ENCODE measurements at places on chromosomes 16 and 17. TPM values are rescaled to one million over a fixed set of nuclear protein-coding genes. Genes with fewer than 3 reads are reported as not detected.

DNA sequence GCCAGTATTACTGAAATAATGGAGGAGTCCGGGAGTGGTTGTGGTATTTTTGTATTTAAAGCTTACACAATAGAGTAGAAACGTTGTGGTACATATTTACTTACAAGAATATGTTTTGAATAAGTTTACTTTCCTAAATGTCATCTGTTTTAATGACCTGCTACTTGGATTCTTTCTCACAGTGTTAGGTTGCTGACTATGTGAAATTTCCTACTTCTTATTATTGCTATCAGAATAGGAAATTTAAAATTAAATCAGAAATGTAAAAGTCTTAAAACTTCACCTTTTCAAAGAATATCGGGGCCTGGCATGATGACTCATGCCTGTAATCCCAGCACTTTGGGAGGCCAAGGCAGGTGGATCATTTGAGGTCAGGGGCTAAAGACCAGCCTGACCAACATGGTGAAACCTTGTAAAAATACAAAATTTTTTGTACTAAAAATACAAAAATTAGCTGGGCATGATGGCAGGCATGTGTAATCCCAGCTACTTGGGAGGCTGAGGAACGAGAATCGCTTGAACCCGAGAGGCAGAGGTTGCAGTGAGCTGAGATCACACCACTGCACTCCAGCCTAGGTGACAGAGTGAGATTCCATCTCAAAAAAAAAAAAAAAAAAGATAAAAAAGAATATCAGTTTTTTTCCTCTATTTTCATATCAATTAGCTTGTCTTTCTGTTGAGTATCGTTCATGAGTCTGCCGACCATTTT, 77.8 kb downstream of the VMP1 start:
- H3K4me1 ChIP-seq = peaks cover 21% of the 10 kb centered on the region
- H3K27ac ChIP-seq = no peak overlapping the region
- no peak for DNase-seq
- no peaks in the 10 kb centered on the region for H3K36me3 ChIP-seq
- no peaks in the 10 kb centered on the region for H3K27me3 ChIP-seq

Gene GJD3
- not detected for total RNA-seq

- no peak overlapping the region for H3K4me3 ChIP-seq
- peaks cover 6% of the 10 kb centered on the region for H3K4me1 ChIP-seq
- peaks cover 10% of the 10 kb centered on the region for H3K36me3 ChIP-seq
- no peak overlapping the region for H3K27ac ChIP-seq
Observed at GRCh38 chr17:80002070-80002641, 33.5 kb downstream of the TBC1D16 start.

Gene KIF2B
- not detected for total RNA-seq

DNA sequence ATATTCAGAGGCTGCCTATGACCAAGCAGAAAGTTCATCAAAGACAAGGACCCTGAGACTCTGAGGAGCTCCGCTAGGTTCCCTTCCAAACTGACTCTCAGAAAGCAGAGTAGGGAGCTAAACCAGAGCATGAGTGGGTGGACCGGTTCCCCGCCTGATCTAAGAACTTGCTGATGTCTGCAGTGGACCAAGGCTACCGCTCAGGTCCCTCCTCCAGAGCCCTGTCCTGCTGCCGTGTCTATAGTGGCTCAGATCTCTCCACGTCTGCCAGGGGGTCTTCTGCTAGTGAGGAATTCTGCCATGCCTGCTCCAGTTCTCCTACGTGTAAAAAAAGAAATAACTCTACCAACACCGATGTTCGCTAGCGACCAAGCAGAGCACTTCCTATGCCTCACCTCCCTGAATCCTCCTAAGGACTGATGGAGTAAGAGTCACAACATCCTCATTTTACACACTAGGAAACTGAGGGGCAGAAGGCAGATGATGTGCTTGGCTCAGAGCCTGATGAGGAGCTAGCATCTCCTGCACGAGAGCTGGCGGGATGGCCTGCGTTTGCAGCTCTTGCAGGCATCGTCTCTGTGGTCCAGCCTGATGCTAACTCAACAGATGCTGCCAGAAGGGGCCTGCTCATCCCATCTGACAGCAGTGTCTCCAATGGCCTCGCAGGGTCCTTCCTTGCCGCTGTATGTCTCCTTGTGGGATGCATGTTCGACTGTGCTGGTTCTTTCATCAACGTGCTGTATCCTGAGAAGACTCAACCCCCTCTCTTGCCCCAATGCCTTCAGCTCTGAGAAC, 265.5 kb downstream of the C16orf95 start:
- DNase-seq = no peak
- H3K27ac ChIP-seq = no peak overlapping the region
- H3K36me3 ChIP-seq = no peaks in the 10 kb centered on the region
- H3K4me1 ChIP-seq = no peaks in the 10 kb centered on the region

Gene SLFN14
- not detected for total RNA-seq

Gene MAF
- 4.1 TPM for total RNA-seq

DNA sequence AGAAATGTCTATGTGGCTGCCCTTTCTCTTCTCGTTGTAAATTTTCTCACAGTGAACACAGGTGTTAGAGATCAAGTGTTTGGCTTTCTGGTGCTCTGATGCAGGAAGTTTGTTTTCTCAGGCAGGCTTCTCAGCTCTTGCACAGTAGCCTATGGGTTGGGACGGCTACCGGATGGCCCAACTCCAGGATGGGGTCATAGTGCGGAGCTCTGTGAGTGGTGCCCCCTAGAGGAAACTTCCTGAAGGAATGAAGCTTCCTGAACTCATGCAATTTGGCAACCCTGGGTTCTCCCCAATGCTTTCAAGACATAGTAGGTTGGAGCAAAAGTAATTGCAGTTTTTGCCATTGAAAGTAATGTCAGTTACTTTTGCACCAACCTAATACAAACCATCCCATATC, 407.5 kb upstream of the HSBP1 start:
- DNase-seq = no peak
- H3K4me3 ChIP-seq = no peak overlapping the region
- H3K27ac ChIP-seq = no peak overlapping the region
- no peaks in the 10 kb centered on the region for H3K4me1 ChIP-seq
- peaks cover 45% of the 10 kb centered on the region for H3K27me3 ChIP-seq

GRCh38 chr17:29111816-29112499, 68.2 kb downstream of the MYO18A start:
- no peak overlapping the region for H3K4me3 ChIP-seq
- no peaks in the 10 kb centered on the region for H3K27me3 ChIP-seq
- no peaks in the 10 kb centered on the region for H3K36me3 ChIP-seq
- H3K4me1 ChIP-seq = peaks cover 17% of the 10 kb centered on the region

GRCh38 chr16:47504599-47504998, 43.5 kb downstream of the PHKB start:
- H3K27ac ChIP-seq = peak overlapping the region; percentile 78
- no peaks in the 10 kb centered on the region for H3K27me3 ChIP-seq
- no peak overlapping the region for H3K4me3 ChIP-seq
- H3K36me3 ChIP-seq = peaks cover 25% of the 10 kb centered on the region

DNA sequence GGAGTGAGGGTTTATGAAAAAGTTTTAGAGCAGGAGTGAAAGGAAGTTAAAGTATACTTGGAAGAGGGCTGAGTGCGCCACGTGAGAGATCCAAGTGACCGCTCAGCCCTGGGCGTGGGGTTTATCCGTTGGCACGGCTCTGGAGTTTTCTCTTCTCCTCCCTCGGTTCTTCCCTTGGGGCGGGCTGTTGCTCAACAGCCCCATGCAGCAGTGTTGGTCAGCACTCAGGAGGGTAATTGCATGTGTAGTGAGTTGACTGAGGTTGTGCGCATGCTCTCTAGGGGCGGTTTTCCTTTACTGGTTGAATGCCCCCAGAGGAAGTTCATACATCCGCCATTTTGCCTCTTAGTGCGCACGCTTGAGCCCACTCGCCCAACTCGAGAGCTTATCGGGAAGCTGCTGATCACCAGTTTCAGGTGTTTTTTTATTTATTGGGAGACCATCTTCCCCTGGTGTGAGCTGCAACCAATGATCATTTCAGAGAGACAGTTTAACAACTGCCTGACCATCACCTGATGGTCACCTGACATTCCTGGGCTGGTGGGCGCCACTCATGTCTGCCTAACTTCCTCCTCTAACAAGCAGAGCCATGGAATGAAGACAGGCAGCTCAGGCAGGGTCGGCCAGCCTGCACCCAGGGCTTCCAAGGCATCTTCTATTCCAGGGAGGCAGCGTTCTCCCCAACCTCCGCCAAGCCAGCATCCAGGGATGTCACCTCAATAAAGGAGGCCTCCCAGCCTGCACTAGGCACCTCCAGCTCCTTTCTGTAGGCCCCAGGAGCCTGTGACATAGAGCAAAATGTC, 41.3 kb upstream of the DNAH17 start:
- H3K27me3 ChIP-seq = no peaks in the 10 kb centered on the region
- no peaks in the 10 kb centered on the region for H3K36me3 ChIP-seq
- no peak overlapping the region for H3K27ac ChIP-seq
- no peaks in the 10 kb centered on the region for H3K4me1 ChIP-seq
- DNase-seq = no peak
- H3K4me3 ChIP-seq = no peak overlapping the region

DNA sequence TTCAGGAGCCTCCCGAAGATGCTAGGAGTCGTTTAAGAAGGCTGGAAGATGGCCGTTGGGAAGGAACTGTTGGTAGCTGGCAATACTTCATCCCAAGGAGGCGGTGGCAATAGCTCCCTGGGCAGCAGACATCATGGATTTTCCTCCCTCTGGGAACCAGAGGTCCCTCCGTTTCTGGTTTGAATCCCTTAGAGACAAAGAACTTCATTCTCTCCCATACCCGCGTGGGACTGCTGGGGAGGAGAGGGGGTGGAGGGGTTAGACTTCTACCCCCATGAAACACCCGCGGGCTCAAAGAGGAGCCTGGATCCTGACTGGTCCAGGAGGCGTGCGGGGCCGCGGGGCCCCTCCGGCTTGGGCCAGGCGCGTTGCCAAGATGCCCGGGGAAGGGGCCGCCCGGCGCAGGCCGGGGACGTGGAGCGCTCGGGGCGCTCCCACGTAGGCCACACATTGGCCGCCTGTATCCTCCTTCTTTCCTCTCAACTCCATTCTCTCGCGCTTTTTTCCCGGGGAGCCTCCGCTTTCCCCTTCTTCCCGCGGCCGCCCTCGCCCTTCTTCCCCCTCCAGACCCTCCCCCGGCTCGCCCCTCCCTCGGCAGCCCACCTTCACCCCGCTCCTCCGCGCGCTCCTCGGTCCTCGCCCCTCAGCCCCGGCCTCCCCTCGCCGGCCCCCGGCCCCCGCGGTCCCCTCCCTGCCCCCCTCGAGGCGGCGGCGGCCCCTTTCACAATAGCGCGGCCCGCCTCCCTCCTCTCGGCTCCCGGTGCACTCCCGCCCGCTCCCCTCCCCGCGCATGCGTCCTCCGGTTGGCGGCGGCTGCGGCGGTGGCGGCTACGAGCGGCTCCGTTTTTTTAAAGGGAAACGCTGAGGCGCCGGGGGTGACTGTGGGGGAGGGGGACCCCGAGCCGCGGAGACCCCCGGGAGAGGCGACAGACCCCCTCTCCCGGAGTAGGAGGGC, at the start of gene MSL1:
TSS of gene MSL1 (plus strand) at position 791 of the 955 bp plus-strand sequence. CDS start 642 bp downstream, outside the sequence.
- no peaks in the 10 kb centered on the region for H3K27me3 ChIP-seq
- H3K36me3 ChIP-seq = peaks cover 6% of the 10 kb centered on the region
- peak; percentile 83 for DNase-seq
- peak within 1 kb of the TSS; percentile 99 for H3K27ac ChIP-seq
- peaks cover 39% of the 10 kb centered on the region for H3K4me1 ChIP-seq
- peak within 1 kb of the TSS; percentile 99 for H3K4me3 ChIP-seq

DNA sequence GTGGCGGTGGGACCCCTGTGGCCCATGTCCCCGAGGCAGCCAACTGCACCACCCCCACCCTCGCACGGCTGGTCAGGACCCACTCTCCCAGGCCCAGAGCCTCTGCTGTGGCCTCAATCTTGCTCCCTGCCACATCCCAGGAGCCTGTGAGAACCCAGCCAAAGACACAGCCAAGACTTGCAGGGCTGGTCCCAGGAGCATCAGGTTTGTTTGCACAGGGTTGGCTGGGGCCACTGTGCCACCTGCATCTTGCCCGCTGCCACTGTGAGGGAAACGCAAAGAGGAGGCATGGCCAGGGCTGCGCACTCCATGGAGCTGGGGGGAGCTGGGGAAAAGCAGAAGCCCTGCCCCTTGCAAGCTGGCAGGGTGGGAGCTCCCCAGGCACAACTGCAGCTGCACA, 92.5 kb downstream of the SSH2 start:
- no peaks in the 10 kb centered on the region for H3K27me3 ChIP-seq
- H3K4me1 ChIP-seq = peaks cover 5% of the 10 kb centered on the region
- H3K36me3 ChIP-seq = no peaks in the 10 kb centered on the region
- no peak overlapping the region for H3K4me3 ChIP-seq
- H3K27ac ChIP-seq = no peak overlapping the region

Gene ITGB3
- total RNA-seq = 0.09 TPM

Gene DHRS11
- 12.3 TPM for total RNA-seq

- no peak overlapping the region for H3K27ac ChIP-seq
- peaks cover 28% of the 10 kb centered on the region for H3K4me1 ChIP-seq
- peaks cover 9% of the 10 kb centered on the region for H3K36me3 ChIP-seq
- H3K4me3 ChIP-seq = peak overlapping the region; percentile 99
- DNase-seq = peak; percentile 37
Observed at GRCh38 chr17:2337544-2338314, 428 bp downstream of the SGSM2 start.

DNA sequence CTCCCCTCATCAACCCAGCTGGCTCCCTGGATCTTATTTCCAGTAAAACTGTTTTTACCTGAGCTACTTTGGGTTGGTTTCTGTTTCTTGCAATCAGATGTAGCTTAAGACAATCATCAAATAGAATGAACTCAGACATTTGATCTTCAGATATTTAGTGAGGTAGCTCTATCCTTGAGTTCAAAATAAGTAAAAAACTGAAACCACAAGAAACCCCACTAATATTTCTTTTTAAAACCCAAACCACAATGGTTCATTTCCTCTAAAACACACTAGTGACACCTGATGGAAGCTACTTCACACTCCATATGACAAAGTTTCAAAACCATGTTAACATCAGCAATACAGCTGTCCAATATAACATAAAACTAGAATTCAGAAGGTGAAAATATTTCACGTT, 37.8 kb downstream of the CACNG1 start:
- H3K27me3 ChIP-seq = no peaks in the 10 kb centered on the region
- H3K4me3 ChIP-seq = no peak overlapping the region
- DNase-seq = no peak

Gene PPL
- 0.26 TPM for total RNA-seq
